ENCODE measurements at places on chromosomes 12 and 14.

DNA sequence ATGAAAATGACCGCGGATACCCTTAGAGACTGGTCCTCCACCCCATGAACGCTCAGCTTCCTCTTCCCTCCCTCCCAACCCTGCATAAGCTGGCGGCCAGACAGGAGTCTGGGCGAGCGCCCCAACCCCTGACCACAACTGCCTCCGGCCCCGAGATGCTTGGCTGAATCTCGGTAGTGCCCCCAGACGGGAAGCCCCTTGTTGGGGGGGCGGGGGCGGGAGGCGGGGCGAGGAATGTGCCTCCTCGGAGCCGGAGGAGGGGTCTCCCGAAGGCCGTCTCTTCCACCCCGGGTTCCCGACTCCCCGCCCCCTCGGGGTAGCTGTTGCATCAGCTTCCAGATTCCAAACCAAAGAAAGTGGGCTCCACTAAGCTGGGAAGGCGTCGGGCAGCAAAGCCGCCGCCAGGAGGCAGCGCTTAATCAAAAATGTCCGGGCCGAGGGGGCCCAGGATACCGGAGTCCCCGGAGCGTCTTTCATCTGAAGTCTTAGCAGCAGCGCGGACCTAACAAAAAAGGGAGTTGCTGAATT lies 7.1 kb upstream of the MRPL52 start:
- peak; percentile 47 for DNase-seq

DNA sequence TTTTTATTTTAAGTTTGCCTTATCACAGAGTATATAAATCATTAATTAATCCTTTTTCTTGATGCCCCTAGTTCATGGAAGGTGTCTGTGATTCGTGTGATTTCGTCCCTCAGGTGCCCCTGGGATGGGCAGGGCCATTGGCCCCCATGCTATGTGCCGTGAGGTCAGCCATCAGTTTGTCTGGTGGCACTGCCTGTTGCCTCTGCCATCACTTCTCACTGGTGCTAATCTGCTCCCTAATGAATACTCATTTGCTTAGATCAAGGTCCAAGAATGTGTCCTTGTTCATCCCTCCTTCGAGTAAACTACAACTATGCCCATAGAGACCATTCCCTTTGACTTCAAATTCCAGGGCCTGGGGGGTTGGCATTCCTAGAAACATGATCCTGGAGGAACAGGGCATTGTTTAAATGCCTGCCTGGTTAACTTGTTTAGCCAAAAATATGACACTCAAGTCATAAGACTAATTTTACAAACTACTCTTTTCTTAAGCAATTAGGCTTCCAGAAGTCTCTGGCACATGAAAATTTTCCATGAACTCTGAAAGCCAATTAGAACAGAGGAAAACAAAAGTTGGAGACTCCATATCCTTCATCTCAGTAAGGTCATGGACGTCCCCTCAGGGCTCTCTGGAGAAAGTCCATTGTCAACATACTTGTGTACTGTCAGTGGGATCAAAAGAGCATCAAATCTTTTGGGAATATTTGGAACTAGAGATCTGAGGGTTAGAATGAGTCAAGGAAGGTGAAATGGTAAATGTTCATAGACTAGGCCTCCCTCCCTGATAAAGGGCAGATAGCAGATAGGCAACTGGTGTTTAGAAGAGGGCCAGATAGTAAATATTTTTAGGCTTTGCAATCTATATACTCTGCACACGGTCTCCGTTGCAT lies 90.9 kb upstream of the PLXNC1 start:
- no peak for DNase-seq

GRCh38 chr12:59007620-59008019 lies 87.3 kb upstream of the LRIG3 start:
- DNase-seq, result no peak

- no peak for DNase-seq
These were observed 9.2 kb downstream of the AGAP2 start for GRCh38 chr12:57729321-57729844.

DNA sequence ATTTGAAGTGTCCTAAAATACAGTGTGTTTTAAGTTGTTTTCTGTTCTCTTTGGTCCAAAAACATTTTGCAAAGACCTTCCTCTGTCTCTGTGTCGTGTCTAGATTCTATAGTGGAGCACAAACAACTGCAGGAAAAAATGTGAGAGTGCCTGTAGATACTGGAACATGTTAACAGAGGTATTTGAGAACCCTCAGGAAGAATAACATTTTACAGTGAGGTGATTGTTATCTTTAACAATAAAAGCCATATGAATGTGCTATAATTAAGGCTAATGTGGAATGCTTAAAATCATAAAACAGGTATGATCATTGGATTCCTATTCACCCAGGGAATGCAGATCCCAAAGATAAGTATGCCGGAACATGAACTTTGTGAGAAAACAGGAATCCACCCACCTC lies 98.0 kb downstream of the SAMD4A start:
- no peak for DNase-seq

- DNase-seq, result no peak
These were observed 145.5 kb downstream of the SLC6A15 start for GRCh38 chr12:84767079-84767478.

GRCh38 chr12:46548605-46549071 lies 176.1 kb upstream of the SLC38A2 start:
- no peak for DNase-seq

DNA sequence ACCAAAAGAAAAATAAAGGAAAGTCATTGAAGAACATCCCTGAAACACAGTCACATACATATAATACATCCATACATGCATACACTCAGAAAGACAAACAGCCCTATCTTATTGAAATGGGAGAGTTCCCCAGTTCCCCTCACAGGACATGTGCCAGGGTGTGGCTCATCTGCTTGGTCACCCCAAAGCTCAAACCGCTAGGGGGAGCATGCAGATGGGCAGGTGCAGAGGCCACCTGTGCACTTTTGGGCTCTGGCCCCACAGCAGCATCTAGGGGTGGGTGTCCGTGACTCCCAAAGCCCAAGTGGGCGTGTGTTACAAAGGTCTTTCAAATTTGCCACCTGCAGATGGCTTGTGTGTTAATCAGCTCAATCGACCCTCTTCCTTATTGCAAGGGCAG lies 75.2 kb downstream of the CMAS start:
- no peak for DNase-seq

DNA sequence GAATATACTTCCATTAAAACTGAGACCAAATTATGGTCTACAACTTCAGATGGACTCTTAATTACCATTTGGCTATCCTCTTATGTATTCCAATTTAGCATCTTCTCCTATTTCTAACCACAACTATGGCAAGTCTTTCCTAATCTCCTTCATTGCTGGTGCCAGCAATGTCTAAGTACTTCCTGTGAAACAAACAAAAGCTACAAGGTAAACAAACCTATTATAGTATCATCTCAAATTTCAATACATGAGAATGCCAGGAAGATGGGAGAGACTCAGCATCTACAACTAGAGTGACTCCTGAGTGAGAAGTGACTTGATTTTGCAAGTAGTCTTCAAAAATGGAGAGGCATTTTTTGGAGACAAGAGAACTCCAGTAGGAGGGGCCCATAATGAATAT lies 202.9 kb upstream of the ATXN7L3B start:
- DNase-seq, result no peak

GRCh38 chr14:99603471-99604277 lies at the start of gene CCDC85C:
TSS of gene CCDC85C (minus strand) at chr14:99604207. CDS start at chr14:99603959, 248 bp downstream.
- DNase-seq, result peak; percentile 24

- no peak for DNase-seq
These were observed 47.2 kb downstream of the FOXG1 start for GRCh38 chr14:28813810-28814209.

Data from stimulated activated CD8-positive, alpha-beta memory T cell treated with anti-CD3 and anti-CD28 coated beads, Interleukin-12 subunit alpha, Interleukin-12 subunit beta, amount 100 ng/mL, for 4 hours (primary cell).